ENCODE measurements at places on chromosomes 12 and 14.
A peak's percentile ranks its signal among the peaks of the same experiment; 100 is the strongest.

- DNase-seq: peak; percentile 20
These were observed 35.3 kb downstream of the MIPOL1 start for GRCh38 chr14:37232907-37233481.

DNA sequence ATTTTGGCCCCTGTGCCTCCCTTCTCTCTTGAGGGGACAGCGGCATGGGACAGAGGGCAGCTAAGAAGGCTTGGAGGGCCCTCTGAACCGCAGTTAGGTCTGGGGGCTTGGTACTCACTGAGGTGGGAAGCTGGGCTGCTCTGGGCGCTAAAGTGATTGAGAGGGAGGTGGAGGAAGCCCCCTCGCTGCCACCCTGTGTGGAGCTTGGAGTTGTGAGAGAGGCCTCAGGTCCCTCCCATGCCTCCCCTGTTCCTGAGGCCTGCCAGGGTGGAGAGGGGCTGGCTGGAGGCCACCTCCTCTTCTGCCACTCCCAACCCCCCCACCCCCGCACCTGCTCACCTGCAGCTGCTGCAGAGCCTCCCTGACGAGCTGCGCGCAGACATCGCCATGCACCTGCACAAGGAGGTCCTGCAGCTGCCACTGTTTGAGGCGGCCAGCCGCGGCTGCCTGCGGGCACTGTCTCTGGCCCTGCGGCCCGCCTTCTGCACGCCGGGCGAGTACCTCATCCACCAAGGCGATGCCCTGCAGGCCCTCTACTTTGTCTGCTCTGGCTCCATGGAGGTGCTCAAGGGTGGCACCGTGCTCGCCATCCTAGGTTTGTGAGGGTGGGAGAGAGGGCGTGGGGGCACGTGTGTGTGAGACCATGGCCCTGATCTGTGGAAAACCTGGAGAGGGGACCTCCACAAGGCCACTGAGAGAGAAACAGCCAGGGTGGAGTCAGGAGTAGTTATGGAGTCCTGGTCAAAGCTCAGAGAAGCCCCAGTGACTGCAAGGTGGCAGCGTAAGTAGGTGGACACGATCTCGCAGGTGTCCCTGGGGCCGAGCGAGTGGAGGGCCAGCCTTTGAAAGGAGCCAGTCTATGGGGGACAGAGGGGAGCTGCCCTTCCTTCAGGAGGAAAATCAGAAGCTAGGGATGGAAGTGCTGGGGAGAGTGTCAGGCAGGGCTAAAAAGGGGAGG is 11.2 kb downstream of the KCNH3 start:
- peak; percentile 91 for DNase-seq

DNA sequence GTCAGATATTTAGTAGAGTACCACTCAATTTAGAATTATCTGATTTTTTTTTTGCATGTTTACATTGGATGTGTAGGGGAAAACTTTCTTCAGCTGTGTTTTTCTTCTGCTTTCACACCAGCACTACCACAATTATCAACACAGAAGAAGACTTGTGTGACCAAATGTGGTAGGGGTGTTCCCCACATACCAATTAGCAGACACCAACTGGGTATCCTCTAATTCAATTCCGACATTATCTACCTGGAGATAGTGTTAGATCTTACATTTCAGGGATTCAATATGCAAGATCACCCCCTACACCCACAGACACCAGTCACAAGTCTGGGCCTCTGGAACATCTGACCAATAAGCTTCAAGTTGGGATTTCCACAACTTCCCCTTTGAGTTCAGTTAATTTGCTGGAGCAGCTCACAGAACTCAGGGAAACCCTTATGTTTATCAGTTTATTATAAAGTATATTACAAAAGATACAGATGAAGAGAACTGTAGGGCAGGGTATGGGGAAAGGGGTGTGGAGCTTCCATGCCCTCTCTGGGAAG is 4.1 kb upstream of the KLRG1 start:
- no peak for DNase-seq

DNA sequence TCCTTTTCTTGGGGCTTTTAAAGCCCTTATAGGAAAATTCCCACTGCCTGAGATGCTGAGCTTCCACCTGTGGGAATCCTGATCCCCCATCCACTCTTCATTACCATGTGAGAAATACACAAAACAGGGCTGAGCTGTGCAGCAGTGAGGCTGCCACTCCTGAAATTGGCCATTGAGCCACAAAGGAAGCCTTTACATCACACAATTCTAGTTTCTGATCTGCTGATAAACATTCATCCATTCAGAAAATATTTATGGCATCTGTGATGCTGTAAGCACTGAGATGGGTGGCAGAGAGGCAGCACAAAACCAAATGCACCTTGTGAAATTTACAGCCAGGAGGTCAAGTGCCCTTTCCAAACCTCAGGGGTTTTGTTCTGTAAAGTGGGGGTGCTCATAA is 26.2 kb upstream of the CMKLR1 start:
- no peak for DNase-seq

DNA sequence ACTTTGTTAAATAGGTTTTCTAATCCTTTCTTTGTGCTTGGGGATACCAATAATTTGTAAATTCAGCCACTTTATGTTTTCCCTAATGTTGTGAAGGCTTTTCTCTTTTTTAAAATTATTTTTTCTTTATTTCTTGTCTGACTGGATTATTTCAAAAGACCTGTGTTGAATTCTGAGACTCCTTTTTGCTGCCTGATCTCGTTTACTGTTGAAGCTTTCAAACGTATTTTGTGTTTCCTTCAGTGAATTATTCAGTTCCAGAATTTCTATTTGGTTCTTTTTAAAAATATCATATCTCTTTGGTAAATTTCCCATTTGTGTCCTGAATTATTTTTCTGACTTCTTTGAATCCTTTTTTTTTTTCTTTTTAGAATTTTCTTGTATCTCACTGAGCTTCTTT is 241.6 kb downstream of the LRIG3 start:
- no peak for DNase-seq

Data from RPMI8226 (cell line).